Activated CD4-positive, alpha-beta T cell treated with anti-CD3 and anti-CD28 coated beads, Interleukin-2, Interleukin-6, amounts not matched to agents 100 ng/mL and 50 ng/mL, durations not matched to agents 16 hours and 8 hours (primary cell): ENCODE measurements at places on chromosomes 2 and 18.

- DNase-seq, result no peak
Observed at GRCh38 chr18:31835528-31836133, 75.0 kb upstream of the SLC25A52 start.

- no peak for DNase-seq
Observed at GRCh38 chr2:237459741-237460174, 27.3 kb upstream of the MLPH start.

DNA sequence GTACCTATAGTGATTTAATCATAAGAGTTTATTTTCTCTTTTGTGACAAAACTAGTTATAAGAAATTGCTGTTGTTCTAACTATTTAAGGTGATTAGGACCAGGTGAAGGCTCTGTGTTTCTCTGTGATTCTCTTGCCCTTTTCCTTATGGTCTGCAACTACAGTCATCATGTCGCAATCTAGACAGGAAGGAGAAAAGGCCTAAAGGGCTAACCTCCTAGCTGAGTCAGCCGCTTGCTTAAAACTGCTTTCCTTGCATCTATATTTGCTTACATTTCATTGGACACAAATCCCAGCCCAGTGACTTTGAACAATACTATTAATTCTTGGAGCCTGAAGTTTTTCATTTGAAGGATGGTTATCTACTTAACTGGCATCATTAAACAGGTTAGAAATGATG lies 93.1 kb downstream of the PIK3C3 start:
- DNase-seq, result peak; percentile 22

- DNase-seq, result no peak
Observed at GRCh38 chr2:226151157-226151556, 648.5 kb downstream of the IRS1 start.

DNA sequence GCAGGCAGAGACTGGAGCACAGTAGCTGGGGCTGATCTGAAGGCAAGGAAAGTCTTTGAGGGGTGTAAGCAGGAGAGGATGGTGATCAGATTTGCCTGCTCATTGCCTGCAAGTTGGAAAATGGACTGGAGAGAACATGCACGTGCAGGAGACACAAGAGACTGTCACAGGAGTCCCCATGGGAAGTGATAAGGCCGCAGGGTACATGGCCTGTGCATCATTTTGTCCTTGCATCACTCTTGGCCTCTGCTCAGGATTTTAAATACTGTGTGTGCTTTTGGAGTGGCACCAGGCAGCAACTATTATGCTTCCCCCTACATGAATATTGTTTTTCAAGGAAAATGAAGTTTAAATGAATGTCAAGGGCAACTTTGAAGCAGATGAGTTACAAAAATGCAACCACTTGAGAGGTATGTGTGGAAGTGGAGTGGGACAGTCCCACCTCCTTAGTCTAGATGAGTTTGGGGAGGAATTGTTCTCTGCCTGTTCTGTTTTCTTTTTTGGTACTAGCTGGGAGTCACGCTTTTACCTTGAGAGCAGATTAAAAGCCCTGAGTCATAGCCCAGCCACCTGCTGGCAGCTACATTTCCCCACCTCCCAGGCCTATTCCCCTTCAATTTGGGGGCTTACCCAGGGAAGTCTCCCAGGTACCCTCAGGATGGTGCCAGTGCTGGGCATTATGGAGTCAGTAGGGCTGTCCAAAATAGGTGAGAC lies 19.3 kb downstream of the MAPK4 start:
- DNase-seq, result no peak

- DNase-seq, result no peak
Observed at GRCh38 chr2:58514252-58514651, 273.1 kb upstream of the FANCL start.

DNA sequence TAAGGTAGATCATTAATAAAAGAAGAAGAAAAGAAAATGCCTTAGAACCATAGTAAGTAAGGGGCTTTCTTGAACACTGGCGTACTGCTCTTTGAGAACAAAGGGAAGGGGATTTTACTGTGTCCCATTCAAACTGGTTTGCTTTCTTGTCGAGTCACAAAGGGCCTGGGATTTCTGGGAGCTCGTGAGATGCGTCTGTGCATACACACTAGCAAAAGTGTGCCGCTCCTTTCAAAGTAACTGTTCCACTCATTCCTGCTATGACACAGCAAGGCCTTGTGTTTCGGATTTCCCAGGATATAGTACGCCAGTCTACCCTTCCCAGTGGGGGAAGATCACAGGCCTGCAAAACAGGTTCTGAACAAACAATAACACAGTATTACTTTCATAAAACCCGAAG lies 93.0 kb downstream of the KCTD18 start:
- DNase-seq, result no peak

DNA sequence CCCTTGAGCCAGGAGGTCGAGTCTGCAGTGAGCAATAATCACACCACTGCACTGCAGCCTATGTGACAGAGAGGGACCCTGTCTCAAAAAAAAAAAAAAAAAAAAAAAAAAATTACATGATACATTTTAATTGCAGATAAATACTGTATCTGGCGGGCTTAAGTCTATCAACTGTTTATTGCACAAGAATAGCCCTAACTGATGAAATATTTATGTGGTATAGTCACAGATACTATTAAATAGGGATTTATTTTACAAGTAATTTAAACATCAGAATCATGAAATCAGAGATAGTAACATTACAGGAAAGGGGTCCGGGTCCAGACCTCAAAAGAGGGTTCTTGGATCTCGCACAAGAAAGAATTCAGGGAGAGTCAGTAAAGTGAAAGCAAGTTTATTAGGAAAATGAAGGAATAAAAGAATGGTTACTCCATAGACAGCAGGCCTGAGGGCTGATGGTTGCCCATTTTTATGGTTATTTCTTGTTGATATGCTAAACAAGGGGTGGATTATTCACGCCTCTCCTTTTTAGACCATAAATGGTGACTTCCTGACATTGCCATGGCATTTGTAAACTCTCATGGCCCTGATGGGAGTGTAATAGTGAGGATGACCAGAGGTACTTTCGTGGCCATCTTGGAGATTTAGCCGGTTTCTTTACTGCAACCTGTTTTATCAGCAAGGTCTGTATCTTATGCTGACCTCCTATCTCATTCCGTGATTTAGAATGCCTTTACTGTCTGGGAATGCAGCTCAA lies 166.6 kb downstream of the PMAIP1 start:
- no peak for DNase-seq

DNA sequence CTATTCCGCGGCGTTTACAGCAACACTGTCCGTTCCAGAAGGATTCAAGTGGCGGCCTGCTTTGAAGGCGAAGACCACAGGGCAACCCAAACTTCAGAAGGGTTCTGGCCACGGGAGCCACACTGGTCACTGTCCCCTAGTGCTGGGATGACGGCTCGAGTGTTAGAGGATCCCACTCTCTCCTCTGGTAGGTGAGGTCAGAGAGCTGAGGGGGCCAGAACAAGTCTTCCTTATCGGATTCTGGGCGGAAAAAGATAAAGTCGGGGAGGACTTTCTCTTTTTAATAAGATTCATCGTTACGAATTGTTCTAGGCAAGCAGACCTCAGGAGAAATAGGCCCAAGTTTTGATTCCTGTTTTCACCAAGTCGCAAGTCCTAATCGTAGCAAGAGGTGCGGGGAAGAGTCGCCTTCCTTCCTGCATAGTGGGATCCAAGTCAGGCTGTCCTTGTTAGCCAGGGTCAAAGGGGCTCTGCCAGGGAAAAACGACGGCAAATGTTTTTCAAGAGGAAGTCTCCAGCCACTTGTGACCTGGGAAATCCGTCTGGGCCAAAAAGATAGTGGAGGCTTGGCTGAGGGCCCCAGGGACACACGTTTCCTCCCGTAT lies 864 bp upstream of the MYL12A start:
- DNase-seq, result no peak

DNA sequence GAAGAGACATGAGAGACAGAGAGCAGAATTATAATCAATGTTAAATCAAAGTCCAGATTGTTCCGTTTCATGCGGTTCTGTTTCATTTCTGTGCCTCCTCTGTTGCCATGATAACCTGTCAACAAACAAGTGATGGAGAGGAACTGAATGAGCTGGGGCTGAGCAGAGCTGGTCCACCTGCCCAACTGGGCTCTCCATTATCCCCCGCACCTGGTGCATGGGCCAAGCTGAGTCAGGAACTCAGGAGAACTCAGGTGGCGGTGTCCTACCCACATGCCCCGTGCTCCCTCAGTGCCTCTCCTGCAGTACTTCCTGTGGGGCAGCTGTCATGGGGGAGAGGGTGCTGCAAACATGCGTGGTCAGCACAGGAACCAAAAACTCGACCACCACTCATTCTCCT lies 178.8 kb downstream of the TTC32 start:
- DNase-seq, result no peak

- no peak for DNase-seq
Observed at GRCh38 chr2:26542194-26542455, 64.2 kb upstream of the OTOF start.

GRCh38 chr2:67626656-67627055 lies 229.5 kb downstream of the ETAA1 start:
- DNase-seq, result no peak

DNA sequence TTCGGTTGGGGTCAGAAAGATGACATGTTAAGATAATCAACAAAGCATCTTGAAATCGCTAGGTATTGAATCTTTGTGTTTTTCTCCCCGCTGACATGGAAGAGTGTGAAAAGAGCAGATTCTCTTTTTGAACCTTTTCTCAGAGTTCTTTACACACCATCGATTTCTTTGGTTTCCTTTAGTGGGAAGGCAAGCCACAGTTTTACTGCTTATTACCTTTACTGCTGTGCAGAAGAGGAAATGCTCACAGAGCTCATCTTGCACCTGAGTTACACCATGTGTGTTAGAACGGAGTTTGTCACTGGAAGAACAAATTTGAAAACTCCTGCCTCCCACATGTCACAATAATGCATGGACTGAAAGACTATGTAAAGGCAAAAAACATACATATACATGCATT lies 45.3 kb upstream of the PDK1 start:
- DNase-seq, result no peak

- DNase-seq, result no peak
Observed at GRCh38 chr2:134304394-134305108, 50.7 kb downstream of the MGAT5 start.

DNA sequence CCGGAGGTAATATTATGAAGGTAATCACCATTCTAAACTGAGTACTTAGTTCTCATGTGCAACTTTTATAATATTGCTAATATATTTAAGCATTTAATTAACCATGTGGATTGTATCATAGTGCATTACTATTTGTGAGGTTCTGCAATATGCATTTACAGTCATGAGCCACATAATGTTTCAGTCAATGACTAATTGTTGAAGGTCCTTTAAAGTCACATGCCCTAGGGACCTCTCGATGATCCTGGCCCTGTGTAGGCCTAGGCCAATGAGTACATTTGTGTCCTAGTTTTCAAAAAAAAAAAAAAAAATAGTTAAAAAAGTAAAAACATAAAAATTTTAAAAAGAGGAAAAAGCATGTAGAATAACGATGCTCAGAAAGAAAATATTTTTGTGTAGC lies 298.0 kb downstream of the DSEL start:
- no peak for DNase-seq

DNA sequence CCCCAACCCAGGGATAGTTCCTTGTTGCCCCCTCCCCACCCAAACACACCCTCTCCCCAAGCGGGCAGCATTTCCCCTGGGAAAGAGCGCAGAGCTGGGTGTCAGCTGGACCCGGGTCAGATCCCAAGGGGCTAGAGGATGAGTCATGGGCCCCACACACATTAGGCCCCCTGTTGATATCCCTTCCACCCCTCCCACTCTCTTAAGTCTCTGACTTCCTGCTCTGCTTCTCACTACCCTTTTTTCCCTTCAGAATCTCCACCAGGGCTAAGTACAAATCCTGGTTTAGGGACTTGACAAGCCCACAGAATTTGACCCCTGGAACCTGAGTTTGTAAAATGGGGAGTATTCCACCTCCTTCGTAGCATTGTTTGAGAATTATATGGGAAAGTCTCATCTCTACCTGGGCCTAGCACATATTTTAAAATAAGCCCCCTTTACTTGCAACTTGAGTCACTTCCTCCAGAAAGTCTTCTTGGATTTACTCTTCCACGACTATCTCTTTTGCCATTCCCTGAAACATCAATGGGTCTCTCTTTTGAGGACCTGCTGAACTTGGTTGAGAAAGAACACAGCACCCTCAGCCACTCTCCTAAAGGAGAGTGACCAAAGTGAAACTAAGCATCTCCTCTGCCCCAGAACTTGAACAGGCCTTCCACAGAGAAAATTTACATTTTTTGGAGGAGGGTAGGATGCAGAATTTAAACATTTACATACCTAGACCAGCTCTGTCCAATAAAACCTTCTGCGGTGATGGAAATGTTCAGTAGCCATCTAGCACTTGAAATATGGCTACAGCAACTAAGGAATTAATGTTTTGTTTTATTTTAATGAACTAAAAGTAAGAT lies 4.7 kb downstream of the RTKN start:
- no peak for DNase-seq

GRCh38 chr2:199833525-199833924 lies 17.5 kb downstream of the FTCDNL1 start:
- DNase-seq, result no peak
